ENCODE measurements at places on chromosomes 4 and X.
A peak's percentile ranks its signal among the peaks of the same experiment; 100 is the strongest.

- no peak for DNase-seq
These were observed 100.2 kb upstream of the C1QTNF7 start for GRCh38 chr4:15327311-15328298.

DNA sequence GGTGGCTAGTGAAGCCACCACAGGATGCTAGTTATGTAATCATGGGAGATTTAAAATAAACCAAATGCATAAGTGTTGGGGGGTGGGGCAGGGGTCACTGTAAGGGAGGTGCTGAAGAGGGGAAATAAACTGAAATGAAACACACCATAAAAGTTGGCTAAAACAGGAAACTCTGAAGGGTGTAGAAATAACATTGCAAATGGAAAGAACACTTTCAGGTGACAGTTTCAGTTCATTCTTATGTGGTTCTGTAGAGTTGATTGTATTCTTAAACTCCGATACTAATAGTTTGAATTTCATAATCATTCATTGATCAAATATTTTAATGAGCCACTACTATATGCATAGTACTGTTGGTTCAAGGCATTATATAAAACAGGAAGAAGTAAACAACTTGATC lies 80.1 kb downstream of the HDAC8 start:
- DNase-seq = no peak

DNA sequence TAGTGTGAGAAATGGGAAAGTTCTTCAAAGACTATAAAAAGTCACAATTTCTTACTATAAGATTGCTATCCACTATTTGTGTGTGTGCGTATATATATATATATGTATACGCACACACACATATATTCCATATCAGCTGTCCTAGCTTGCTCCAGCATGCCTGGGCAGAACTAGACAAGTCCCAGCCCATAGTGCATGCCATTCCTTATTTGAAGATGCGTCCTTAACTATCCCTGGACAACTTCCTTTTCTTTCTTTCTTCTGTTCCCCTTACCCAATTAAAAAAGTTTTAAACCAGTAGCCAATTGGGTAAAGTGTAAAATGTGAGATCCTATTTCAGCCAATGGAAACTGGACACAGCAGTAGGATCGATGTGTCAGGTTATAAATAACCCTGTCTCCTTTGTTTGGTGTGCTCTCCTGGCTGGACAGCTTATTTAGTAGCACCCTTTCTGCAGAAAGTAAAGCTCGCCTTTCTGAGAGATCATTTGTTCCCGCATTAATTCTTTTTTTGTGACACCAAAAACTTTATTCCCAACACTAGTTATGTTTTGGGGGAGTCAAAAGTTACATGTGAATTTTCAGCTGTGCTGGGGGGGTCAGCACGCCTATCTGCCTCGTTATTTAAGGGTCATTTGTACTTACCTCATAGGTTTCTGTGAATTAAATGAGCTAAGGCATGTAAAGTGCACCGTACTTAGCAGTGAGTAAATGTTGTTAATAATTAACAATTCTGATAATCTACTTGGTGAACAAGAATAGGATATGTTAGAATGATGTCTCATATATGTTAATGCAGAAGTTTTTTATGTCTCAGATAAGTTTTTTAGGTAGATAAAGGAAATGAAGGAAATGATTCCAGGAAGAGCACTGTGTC lies 40.9 kb downstream of the KDM6A start:
- DNase-seq = no peak

DNA sequence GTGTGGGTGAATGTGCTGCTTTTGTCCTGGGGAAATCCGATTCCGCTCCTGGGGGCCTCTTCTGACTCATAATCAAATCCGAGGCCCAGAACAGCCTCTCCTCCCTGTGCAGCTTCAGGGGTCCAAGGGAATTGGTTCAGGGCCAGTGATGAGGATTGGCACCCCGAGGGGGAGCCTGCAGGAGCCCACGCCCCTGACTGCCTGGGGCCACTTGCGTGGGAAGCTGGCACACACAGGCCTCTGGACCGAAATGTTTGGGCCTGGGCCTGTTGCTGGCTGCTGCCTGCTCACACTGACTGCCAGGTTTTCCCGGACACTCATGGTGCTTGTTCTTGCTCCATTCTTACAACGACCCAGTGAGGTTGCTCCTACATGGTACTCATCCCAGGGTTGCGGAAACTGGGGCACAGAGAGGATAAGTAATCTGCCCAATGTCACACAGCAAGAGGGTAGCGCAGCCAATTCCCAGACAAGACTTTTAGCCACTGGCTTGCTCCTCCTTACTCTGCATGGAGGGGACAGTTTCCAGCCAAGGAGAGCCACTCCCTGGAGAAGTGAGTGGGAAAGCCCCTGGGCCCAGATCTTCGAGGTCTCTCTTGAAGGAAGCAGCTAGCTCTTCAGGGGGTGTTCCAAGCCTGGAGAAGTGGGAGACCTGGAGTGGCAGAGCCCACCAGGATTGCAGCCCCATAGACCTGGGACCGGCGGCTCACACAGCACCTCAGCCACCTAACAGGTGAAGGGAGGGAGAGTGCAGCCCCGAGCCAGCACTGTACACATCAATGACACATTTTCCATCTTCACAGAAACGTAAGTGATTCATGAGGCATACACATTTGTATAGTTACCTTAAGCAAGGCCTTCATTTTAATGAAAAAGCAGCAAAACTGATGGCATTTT lies 20.3 kb downstream of the CFAP99 start:
- DNase-seq = no peak

DNA sequence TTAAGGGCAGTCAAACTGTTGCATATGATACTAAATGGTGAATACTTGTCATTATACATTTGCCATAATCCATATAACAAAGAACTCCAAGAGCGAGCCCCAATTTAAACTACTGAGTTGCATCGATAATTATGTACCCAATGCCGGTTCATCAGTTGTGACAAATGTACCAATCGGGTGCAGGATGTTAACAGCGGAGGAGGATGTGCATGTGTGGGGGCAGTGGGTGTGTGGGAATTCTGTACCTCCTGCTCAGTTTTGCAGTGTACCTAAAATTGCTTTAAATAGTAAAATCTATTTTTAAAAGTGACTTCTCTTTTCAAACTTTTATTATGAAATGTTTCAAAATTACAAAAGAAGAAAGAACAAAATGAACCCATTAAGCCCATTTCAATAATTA lies 20.8 kb upstream of the CDS1 start:
- DNase-seq = no peak

- no peak for DNase-seq
These were observed 472.1 kb upstream of the NR3C2 start for GRCh38 chr4:148914301-148914700.

GRCh38 chr4:139633661-139634060 lies 32.0 kb upstream of the MGST2 start:
- no peak for DNase-seq

- no peak for DNase-seq
These were observed 65.7 kb downstream of the ZFYVE28 start for GRCh38 chr4:2352729-2353221.

DNA sequence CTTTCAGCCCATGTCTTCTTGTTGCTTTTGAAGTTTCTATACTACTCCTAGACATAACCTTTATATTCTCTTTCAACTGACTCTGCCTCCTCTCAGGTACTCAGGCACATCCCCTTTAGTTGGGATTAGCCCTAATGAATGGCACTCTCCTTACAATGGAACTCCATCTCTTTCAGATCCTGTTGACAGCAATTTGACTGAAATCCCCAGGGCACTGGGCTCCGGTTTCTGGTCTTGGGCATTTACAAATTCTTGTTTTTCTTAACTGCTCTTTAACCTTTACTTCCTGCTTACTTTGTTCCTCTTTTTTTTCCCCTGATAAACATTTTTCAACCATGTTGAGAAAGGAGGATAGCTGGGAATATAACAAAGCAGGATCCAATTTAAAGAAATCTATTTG lies 68.9 kb downstream of the ENOX2 start:
- no peak for DNase-seq

- no peak for DNase-seq
These were observed 1.1 kb downstream of the NAA10 start for GRCh38 chrX:153933748-153934147.

GRCh38 chrX:131393426-131393825 lies 104.3 kb upstream of the IGSF1 start:
- no peak for DNase-seq

- no peak for DNase-seq
These were observed 7.3 kb downstream of the TSR2 start for GRCh38 chrX:54447461-54447860.

DNA sequence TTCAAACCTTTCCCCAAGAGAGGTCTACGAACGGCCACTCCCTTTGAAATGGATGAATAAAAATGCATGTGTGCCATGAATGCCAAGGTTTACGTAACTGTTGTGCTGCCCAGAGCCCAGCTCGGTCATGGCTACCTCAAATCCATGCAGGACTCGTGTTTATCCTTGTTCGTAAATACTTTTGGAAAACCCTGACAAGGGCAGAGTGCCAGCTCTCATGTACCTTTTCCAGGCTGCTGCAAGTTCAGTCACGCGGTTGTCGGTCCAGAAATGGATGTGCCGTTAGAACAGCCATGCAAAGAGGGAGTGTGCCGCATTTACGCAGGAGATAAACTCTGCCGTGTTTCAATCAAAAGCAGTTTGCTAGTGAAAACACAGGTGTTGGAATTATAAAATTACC lies 123.4 kb downstream of the AMELX start:
- no peak for DNase-seq

- no peak for DNase-seq
These were observed 209.4 kb upstream of the ZFP42 start for GRCh38 chr4:187786190-187786589.

GRCh38 chr4:27215220-27215826 lies 354.7 kb downstream of the STIM2 start:
- no peak for DNase-seq

DNA sequence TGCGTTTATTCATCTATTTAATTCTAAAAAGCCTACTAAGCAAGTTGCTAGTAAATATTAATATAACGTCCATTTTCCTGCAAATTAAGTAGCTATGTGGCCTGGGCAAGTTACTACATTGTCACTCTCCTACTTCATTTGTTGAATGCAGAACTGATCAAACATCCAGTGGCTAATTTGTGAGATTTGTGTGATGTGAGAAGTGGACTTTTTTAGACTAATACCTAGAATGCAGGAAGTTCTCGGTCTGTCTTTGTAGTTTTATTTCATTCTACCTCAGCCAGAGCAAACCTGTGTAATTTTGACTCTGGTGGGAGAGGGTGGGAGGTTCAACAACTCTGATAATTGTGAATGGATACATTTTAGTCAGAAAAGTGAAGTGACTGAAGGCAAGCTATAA lies 840 bp downstream of the GUF1 start:
- no peak for DNase-seq

- DNase-seq = no peak
These were observed 294.3 kb upstream of the BOD1L1 start for GRCh38 chr4:13921805-13922204.

DNA sequence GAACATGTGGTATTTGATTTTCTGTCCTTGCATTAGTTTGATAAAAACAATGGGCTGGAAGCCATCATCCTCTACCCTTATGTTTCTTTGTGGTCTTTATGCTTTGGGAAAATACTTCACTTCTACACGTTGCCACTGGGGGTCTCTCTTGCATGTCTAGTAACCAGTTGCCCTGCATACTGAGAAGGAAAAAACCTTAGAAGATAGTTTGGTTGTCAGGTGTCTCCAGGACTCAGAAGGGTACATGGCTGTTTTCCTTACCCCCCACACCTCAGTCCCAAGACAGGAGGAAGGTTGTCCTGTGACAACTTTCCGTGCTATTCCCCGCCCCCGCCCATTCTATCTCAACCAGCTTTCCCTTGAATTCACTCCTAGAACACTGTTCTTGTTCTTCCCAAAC lies 62.1 kb upstream of the LANCL3 start:
- DNase-seq = no peak

DNA sequence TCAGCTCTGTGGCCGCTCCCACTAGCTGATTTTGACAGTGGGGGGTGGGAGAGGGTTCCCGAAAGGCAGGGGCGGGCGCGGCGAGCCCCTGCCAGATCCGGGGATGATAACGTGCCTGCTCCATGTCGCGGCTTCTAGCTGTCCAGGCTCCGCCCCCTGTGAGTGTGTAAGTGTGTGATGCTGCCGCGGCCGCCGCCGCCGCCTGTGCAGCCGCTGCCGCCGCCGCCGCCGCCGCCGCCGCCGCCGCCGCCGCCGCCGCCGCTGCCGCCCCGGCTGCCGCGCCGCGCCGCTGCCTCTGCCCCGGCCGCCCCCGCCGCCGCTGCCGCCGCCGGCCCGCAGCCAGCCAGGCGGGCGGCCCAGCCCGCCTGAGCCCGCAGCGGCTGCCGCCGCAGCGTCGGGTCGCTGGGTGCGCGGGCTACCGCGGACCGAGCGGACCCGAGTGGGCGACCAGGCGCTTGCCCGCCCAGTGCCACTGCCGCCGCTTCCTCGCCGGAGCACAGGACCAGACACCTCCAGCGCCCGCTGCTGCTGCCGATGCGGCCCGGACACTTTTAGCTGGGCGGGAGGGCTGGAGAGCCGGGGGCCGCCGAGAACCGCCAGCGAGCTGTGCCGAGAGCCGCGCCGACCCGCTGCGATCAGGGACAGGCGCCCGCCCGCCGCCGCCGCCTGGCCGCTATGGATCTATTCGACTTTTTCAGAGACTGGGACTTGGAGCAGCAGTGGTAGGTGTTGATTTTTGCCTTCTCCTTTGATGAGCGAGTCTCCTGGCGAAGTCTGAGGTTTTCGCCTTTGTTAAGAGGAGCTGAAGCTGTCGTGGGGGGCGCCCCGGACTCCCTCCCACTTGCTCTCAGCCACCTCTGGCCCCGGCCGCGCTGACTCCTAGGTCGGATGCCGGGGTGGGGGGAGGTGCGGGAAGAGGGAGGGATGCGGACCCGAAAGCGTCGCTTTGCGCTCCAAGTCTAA lies at the start of gene AFF2:
Gene AFF2, plus strand, starts transcription at position 195 of the 963 bp plus-strand sequence. Its CDS starts 481 bp downstream, at position 676.
- peak; percentile 52 for DNase-seq

DNA sequence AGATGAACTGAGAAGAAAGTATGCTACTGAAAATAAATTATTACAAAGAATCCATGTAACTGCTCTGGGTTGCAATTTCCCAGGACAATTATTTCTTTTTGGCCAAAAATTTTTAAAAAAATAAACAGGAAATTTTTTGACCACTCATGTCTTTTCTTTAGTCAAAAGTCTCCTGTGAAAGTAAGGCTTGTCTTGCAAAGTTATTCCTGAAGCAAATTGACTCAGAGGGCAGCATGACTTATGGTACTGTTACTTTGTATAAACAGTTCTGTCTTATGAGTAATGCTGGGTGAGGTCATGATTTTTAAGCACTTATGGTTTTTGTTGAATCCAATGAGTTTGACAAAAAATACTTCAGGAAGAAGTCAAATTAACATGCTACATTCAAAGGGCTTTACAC lies 292.8 kb upstream of the ARSJ start:
- DNase-seq = no peak

DNA sequence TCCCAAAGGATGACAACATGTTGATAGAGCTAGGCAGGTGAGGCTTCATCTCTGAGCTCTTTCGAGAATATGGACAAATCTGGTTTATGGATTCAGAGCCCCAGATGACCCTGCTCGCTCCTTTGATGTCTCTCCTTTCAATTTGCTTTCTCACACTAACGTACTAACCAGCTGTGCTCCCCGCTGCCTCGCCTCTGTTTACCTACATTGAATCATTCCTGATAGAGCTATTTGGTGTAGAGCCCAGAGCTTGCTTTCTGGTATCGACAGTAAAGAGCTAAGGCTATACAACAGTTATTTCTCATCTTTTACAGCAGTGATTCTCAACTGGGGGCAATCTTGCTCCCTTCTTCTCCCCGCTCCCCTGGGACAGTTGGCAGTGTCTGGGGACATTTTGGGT lies 8.9 kb upstream of the PHKA2 start:
- no peak for DNase-seq

- DNase-seq = no peak
These were observed 1627.5 kb upstream of the TENM3 start for GRCh38 chr4:180615746-180616145.

Measured in stimulated activated CD4-positive, alpha-beta T cell treated with anti-CD3 and anti-CD28 coated beads, Interleukin-12 subunit alpha, Interleukin-12 subunit beta, amount 100 ng/mL, for 4 hours (primary cell).